ENCODE measurements at places on chromosomes 6 and 20. TPM values are rescaled to one million over a fixed set of nuclear protein-coding genes. Genes with fewer than 3 reads are reported as not detected.

EYA4 gene
- 2.9 TPM for polyA plus RNA-seq

PRL gene
- polyA plus RNA-seq: not detected

SLC24A3 gene
- polyA plus RNA-seq: 6.5 TPM

FRMD1 gene
- polyA plus RNA-seq: not detected

TTLL9 gene
- polyA plus RNA-seq: 8.0 TPM

RSPH4A gene
- polyA plus RNA-seq: 11.0 TPM

TSHZ2 gene
- polyA plus RNA-seq: 4.6 TPM
